ENCODE measurements at places on chromosomes 2 and 18.

GRCh38 chr2:169265591-169265990 lies 96.7 kb downstream of the LRP2 start:
- no peak for DNase-seq

DNA sequence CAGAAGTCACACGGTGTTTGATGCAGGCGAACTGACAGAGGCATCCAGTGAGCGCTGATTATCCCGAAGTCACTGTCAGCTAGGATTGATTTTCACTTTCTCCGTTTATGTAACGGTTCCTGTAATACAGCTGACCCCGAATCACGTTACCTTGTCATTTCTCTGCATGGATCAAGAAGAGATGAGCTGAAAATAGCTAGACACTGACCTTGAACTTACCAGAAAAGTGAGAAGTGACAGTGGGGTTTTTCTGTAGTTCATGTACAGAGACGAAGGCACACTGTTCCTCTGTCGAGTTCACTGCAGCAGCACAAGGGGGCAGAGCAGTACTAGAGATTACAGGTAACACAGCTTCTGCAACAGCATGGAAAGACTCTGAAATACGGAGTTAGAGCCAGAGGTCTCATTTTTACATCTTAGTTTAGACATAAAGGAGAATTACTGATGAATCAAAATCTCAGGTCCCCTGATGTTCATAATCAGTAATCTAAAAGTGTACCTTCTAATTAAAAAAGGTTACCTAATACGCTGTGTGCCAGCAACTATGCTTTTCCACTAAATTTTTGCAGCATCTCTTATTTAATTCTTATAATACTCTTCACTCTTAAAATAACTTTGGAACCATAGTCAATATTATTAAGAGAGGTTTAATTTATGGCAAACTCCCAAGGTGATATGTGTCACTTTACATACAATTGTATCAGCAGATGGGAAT lies 33.1 kb downstream of the ARHGAP15 start:
- DNase-seq: no peak

GRCh38 chr2:27218614-27219013 lies 1.4 kb downstream of the CAD start:
- no peak for DNase-seq

DNA sequence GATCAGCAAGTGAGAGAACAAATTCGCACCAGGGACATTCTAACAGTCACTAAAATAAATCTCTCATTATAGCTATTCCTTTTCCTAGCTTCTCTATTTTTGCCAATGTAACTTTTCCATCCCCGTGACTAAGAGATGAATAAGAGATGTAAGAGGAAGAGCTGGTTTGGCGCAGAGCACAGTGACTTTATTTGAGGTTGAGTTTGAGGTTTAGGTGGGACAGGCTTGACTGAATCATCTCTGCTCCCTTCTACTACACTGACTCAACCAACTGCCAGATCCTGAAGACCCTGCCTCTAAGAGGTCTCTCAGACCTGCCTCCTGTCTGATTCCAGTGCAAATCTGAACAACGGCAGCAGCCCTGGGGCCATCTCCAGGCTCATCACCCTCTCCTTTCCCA lies 28.0 kb downstream of the RFX8 start:
- DNase-seq: no peak

DNA sequence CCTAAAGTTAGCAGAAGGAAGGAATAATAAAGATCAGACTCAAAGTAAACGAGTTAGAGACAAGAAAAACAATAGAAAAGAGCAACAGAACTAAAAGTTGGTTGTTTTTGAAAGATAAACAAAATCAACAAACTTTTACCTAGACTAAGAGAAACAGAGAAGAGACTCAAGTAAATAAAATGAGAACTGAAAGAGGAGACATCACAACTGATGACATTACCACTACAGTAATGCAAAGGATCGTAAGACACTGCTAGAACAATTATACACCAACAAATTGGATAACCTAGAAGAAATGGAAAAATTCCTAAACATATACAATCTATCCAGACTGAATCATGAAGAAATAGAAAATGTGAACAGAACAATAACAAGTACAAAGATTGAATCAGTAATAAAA lies 139.3 kb downstream of the CD226 start:
- DNase-seq: no peak

GRCh38 chr2:219081701-219082331 lies 21.1 kb upstream of the IHH start:
- DNase-seq: no peak

DNA sequence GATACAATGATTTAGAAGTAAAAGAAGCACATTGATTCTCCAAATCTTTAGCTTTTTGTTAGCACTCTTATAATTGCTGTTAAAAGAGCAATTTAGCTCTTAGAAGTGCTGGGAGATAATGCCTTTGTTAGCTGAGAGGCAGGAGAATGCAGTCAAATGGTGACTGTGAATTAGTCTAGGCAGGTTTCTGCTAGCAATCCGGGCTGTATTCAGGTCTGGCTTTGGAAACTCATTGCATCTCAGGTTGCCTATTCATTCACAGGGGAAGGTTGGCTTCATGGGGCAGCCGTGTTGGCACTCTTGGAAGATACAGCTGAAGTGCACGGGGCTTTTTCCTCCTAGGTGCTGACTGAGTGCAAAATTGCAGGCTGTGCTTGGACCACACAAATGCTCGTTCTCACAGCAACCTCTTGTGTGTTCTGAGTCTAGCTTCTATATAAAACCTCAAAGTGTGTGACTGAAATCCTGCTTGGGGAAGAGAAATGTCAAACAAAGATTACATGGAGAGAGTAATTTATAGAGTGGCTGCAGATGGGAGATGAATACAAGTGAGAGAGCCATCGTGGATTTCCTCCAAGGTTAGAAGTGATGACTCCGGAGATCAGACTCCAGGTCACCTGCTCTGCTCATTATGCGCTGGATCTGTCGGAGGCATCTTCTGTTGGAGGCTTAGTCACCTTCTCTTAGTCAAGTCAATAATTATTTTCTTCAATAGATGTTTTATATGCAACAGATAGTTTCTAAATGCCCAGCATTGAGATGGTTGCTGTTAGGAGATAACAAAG lies 167.8 kb downstream of the PMAIP1 start:
- DNase-seq: no peak

All from cortex of kidney (tissue), 1 donor.